ENCODE measurements at places on chromosomes 1 and 21. TPM values are rescaled to one million over a fixed set of nuclear protein-coding genes. Genes with fewer than 3 reads are reported as not detected.

The TNNI3K gene
- total RNA-seq: not detected

The PCSK9 gene
- total RNA-seq: 1.1 TPM

The RIMKLA gene
- 1.9 TPM for total RNA-seq

The B3GALT2 gene
- total RNA-seq: 3.1 TPM

The FAM72D gene
- total RNA-seq: not detected

The TM2D1 gene
- total RNA-seq: 134 TPM

The FMO2 gene
- total RNA-seq: 47.3 TPM

The HOOK1 gene
- total RNA-seq: 1.8 TPM

The LRRIQ3 gene
- 2.2 TPM for total RNA-seq

The PGLYRP3 gene
- total RNA-seq: not detected

The UBE2U gene
- not detected for total RNA-seq

The AMY1B gene
- not detected for total RNA-seq

The CADM3 gene
- total RNA-seq: 7.5 TPM

The TMPRSS2 gene
- 102 TPM for total RNA-seq

The AADACL3 gene
- total RNA-seq: not detected

The SHISAL2A gene
- not detected for total RNA-seq

The SCAF4 gene
- 20.0 TPM for total RNA-seq

The FHAD1 gene
- 2.9 TPM for total RNA-seq

The CAP1 gene
- 145 TPM for total RNA-seq

The PRAMEF8 gene
- total RNA-seq: not detected

The CPTP gene
- total RNA-seq: 12.3 TPM

The TEDDM1 gene
- total RNA-seq: not detected

The TMCC2 gene
- total RNA-seq: 3.1 TPM
